ENCODE measurements at places on chromosomes 3 and 15.
A peak's percentile ranks its signal among the peaks of the same experiment; 100 is the strongest.

- DNase-seq, result no peak
These were observed 66.1 kb downstream of the ETFA start for GRCh38 chr15:76245072-76245610.

DNA sequence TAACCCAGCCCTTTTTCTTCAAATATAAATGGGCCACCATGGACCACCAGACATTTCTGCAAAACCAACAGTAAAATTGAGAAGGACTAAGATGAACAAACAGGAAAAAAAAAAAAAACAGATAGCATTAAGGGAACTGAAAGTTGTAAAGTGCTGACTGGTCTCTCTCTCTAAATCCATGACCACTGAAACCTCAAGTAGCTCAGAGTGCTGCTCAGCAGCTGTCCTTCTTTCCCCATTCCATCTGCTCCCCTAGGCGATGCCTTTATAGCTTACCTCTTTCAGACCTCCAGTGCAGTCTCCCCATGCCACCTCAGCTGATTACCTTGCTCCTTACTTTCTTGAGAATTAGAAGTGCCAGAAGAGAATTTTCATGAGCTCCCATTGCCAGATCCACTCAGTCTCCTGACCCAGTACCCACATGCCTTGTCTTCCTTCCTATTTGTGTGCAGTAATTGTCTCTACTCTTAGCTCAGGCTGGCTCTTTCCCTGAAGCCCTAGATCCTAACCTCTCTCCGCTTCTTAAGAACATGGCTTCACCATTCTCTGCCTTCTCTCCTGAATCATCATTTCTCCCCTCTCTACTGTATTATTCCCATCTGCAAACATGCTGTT, 23.9 kb upstream of the XIRP1 start:
- DNase-seq, result no peak

DNA sequence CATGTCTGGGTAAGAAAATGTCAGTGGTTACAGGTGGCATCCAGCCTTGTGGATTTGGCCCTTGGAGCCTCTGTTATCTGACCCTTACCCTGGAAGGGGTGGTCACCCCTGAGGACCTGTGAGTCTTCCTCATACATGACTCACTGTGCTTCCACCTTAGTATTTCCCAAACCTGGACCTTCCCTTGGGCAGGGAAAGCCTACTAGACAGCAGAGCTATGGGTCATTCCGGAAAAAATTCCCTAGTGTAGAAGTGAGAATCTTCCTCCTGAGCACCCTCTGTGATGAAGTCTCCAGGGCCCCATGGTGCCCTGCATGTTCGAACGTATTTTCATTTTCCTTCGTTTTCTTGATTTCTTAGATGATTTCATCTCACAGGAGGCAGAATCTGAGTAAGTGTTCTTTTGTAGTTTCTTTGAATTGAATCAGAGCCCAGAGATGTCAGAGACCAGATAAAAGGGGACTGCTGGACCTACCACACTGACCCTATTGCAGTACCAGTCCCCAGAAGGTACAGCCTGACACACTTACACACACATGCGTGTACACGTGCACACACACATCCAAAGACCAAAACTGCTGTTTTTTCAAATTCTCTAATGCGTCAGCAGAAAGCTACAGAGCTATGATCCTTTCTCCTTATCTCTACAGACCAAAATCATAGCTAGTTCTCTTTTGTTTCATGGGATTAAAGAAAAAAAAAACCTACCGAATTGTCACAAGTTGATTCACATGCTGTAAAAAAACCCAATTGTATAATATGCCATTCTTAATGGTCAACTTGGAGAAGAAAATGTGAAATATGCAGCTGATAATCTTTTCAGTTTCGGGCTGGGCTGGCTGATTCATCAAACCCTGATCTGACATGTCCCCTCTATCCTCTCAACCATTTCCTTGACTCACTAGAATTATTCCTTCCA, 50.5 kb upstream of the ARHGEF3 start:
- no peak for DNase-seq

DNA sequence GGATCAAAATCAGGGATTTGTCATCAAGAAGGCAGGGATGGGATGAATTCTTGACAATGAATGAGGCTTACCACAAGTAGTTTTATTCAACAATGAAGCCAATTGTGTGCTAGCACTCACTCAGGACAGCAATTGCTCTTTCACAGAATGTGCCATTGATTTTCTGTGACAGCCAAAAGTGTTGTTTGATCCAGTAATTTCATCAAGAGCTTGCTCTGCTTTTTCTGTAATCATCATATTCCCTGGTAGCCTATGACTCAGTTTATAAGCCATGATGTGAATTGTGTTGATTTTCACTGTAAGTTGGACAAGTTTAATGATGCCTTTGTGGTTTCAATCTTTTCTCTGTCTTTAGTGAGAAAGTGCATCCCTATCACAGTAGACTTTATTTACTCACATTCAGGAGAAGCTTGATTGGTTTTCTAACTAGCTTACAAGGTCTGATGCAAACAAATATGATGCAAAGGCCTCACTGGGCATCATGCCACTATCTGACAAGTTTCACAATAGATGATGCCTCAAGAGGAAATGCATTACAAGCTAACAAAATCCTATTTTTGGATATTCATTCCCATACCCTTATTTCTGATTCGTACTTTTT, 13.6 kb upstream of the CSRNP1 start:
- no peak for DNase-seq

DNA sequence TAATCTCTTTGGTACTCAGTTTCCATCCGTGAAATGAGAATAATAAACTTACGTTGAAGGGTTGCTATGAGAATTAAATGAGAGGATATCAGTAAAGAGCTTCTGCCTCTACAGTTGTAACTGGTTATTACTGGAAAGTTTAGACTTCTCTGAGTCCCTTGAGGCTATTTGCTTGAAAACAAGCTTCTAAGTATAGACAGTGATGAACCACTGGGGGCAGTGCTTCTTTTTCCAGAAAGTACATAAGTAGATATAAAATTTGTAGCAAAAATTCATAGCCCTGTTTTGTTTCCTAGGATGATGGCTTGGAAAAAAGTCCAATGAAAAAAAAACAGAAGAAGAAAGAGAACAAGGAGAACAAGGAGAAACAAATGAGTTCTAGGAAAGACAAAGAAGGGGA, 87.1 kb downstream of the RGMA start:
- no peak for DNase-seq

GRCh38 chr3:154152741-154153140, 31.6 kb downstream of the ARHGEF26 start:
- no peak for DNase-seq

DNA sequence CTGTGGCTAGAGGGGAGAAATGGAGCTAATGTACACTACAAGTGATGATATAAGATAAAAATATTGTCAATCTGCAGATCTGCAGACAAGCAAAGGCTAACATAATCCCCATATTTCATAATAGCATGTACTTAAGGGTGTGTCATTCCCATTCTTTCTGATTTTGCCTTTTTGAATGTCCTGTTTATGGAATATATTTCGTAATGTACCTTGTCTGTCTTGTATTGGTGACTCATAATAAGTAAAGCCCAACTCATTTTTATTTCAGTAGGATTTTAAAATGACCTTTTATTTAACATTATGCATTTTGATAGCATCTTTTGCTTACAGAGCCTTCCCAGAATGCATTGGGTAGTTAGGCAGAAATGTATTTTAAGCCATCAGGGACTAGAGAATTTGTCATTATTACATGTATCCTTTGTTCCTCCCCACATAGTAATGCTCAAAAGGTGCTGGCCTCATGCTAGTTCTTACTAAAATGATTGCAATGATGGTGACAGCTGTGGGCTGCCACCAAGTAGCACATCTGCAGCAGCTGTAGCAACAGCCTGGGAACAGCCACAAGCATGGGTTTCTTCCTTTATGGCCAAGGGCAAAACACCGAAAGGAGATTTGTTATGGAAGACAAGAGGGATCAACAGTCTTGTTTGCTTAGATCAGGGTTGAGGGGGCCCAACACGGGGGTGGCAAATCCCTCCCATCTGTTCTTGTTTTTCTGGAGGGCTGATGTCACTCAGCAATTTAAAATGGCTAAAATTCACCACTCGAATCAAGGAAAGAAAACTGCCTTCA, 188.5 kb downstream of the CADPS start:
- DNase-seq, result peak; percentile 88

- DNase-seq, result no peak
These were observed 40.5 kb downstream of the TRAT1 start for GRCh38 chr3:108862865-108863798.

DNA sequence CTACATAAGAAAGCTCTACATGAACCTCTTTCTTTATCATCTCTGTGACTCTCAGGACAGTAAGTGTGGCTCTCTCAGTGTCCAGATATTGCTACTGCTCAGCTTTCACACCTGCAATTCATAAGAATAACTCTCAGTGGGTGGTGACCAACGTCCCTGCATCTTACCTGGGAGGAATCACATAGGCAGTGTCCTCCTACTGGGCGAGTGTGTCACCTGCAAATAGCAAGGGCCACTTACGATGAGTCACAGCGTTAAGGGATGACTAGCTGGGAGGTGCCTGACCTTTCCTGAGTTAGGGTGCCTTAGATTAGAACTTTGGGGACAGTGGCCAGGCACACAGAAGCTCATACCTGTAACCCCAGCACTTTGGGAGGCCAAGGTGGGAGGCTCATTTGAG, 90.8 kb upstream of the C3orf80 start:
- no peak for DNase-seq

GRCh38 chr15:100902436-100903167, 16.6 kb upstream of the LRRK1 start:
- DNase-seq, result peak; percentile 70

- no peak for DNase-seq
These were observed 1.5 kb downstream of the C2CD4A start for GRCh38 chr15:62068071-62068809.
